T-helper 1 cell (primary cell): ENCODE measurements at places on chromosomes 3 and 15.

DNA sequence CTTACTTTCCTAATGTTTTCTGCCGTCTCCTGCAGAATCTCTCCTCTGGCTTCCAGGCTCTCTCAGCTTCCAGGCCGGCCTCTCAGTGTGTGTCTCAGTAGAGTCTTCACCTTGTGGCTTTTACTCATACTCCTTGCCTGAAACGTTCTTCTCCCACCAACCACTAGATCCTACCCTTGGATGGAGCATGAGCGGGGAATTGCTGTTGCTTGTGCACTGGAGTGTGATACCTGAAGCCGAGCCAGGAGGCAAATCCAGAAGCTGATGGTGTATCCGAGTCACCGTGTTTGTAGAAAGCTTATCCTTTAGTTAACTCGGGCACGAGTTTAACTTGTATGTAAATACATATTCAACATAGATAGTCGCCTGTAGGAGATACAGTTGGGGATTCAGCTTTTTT, 285.0 kb upstream of the C2CD4B start:
- no peak for DNase-seq

DNA sequence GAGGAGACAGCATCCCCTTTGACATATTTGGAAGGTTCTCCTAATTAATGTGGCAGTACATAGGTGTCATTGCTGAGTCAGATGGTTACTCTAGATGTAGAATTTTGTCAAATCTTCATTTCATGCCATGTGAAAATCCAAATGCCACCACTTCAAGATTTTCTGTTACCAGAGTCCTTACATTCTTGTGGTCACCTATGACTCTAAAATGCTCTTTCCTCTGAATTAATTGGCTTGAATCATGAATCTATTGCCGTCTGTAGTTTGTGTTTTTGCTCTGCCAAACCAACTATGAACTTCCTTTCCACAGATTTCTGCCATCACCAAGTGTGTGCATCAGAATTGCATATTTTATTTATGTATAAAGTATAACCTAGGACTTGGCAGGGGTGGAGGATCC, 269.4 kb upstream of the ZPLD1 start:
- DNase-seq = no peak

GRCh38 chr15:76663529-76663928, 241.6 kb downstream of the SCAPER start:
- no peak for DNase-seq

DNA sequence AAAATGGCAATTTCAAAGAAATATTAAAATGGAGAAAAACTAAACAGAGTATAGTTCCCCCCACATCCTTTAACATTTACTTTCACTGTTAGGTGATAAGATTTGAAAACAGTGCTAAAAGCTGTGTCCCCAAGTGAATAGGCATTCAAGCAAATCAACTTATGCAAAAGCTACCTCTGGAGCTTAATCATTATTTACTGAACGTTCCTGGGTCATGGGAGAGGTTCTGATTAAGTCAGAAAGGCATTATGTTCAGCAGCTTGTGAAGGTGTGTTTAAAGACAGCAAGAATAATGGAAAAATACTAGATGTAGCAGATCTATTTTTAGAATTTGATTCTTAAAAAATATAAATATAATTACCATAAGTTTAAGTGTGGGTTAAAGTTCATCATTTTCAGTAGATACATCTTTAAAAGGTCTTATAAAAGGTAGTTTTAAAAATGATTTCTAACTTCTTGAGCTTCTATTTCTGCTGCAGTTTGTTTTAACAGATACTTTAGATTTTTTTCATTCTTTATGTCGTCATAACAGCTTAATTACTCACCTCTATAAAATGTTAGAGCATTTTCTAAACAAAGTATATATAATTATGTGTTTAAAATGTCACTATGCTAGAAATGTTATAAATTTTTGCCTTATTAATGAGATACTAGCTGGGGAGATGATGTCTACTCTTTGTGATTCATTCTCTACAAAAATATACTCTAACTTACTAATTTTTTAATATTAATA, 127.9 kb downstream of the MITF start:
- no peak for DNase-seq

- DNase-seq = no peak
Measured at GRCh38 chr3:43696441-43696840, 5.7 kb downstream of the ABHD5 start.
